Left ventricle myocardium inferior (tissue), 1 donor: ENCODE measurements at places on chromosomes 4 and X. TPM values are rescaled to one million over a fixed set of nuclear protein-coding genes. Genes with fewer than 3 reads are reported as not detected.

DNA sequence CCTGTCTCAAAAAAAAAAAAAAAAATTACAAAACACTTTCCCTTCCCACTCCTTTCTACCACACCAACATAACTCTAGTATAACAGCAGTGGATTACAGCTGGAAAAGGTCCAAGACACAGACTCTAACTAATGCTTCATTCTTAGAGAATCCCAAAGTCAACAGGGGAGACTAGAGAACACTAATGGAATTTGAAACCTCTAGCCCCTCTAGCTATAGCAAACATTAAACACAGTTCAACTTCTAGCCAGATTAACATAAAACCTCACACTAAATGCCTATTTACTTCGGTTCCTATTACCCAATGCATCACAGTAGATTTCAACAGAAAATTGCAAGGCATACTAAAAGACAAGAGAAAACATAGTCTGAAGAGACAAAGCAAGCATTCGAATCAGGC lies 10.5 kb upstream of the DHX15 start:
- no peak for DNase-seq

- DNase-seq, result no peak
Observed at GRCh38 chrX:82362550-82362949, 1145.5 kb upstream of the POU3F4 start.

DNA sequence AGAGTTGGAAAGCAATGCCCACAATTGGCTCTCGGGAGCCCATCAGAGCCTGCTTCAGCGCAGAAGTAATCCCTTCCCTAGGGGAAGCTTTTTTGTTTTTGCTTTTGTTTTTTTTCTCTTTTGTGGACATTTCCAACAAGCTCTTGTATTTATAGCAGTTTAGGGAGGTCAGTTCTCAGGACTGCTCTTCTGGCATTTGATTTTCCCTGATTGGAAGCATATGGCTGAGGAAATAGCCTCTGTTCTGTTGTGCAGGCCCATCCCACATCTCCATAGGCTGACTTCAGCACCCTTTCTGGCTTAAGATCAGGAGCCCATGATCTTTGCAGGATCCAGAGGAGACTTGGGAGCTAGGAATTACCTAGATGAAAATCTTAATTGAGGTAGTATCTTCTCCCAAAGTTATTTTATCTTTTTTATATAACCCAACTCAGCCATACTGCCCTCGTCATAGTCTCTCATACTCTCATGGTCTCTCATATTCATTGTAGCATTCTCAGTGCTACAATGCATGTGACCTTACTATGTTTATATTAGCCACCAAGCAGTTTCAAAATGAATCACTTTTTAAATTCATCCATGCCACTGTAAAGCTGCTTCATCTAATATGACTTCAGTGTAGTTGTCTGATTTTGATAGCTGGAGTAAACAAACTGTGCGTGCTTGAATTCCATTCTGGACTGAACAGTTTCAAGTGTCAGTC lies 16.7 kb downstream of the PAGE4 start:
- no peak for DNase-seq

GRCh38 chrX:11591723-11592346 lies 73.9 kb downstream of the ARHGAP6 start:
- no peak for DNase-seq

The CXCR3 gene
- total RNA-seq, result not detected

The HHIP gene
- total RNA-seq, result not detected
